AG04449 (cell line): ENCODE measurements at places on chromosomes 11 and 22.

DNA sequence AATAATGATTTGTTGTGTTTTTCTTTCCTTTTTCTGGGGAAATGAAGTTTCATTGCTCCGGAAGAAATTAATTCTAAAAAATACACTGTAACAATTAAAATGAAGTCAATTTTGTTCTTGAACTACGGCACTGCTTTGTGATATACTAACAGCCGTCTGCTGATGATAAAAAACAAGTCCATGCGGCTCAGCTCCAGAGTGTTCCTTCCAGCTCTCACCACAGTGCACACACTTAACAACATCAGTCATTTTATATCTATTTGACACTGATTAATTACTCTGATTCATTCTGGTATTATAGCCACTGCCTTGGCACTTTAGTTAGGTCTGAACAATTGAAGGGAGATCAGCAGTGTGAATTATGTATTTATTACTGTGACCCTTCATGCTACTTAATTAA lies 97.4 kb upstream of the SLC6A5 start:
- no peak for DNase-seq

- DNase-seq = no peak
These were observed 101.8 kb downstream of the BCR start for GRCh38 chr22:23282089-23282501.

DNA sequence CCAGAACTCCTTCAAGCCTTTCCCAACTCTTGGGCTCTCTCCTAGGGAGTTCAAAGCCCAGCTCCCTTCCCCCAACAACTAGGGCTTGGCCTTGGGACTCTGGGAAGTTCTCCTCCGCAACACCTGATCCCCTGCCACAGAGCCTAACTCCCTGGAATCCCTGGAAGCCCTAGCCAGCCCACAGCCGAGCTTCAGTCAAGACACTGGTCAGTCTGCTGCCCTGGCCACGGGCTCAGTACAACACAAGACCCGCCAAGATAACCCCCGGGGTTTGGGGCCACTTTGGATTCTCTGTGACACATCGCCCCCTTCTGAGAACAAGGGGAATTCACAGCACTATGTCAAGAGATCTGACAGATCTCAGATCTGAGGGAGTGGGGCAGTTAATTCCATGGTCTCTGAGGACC lies 58.3 kb downstream of the SLC22A12 start:
- DNase-seq = no peak

- no peak for DNase-seq
These were observed 27.1 kb downstream of the KCNQ1OT1 start for GRCh38 chr11:2672553-2673249.

- DNase-seq = no peak
These were observed 626.5 kb upstream of the CHORDC1 start for GRCh38 chr11:90849312-90849711.

DNA sequence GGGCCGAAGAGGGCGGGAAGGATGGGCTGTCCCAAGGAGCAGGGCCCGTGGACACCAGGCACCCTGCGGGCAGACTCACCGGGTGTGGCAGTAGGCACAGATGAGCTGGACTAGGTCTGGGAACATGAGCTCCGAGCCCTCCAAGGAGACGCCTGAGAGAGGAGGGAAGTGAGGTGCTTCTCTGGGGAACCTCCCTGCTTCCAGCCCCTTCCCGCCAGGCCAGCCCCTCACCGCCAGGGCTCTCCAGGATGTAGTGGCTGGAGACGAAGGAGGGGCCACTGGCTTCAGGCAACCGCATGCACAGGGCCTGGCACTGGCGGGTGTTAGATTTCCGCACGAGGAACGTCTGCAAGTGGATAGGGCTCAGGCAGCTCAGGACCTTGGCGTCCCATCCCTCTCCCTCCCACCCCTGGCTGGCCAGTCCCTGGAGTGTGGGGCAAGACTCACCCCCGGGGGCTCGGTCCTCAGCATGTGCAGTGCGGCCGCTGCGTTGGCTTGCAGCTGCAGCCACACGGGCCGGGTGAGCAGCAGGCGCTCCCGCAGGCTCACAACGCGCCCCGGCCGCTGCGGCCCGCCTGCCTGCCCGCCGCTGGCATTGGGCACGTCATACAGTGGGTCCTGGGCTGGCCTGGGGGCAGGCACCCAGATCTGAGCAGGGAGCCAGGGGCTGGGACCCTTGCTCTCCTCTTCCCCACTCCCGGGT lies 552 bp downstream of the RIN1 start:
- DNase-seq = no peak

GRCh38 chr11:64251753-64252002 lies 348 bp downstream of the PLCB3 start:
- no peak for DNase-seq
